ENCODE measurements at places on chromosomes 5 and 9.

DNA sequence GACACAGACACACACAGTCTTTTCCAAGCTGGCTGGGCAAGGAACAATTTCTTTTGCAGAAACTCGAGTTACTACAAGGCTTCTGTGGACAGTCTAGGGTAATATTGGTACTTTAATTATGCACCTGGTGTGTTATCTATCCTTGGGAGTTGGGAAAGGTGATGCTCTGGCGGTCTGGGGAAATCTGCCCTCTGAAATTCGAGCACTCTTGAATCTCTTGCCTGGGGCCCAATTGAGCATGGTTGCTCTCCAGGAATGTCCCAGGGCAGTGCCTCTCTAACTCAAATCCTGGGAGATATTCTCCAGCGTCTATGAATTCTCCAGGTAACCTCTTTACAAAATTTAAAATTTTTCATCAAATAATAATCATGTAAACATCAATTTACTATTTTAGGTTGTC lies 69.3 kb downstream of the KCNIP1 start:
- DNase-seq, result no peak

DNA sequence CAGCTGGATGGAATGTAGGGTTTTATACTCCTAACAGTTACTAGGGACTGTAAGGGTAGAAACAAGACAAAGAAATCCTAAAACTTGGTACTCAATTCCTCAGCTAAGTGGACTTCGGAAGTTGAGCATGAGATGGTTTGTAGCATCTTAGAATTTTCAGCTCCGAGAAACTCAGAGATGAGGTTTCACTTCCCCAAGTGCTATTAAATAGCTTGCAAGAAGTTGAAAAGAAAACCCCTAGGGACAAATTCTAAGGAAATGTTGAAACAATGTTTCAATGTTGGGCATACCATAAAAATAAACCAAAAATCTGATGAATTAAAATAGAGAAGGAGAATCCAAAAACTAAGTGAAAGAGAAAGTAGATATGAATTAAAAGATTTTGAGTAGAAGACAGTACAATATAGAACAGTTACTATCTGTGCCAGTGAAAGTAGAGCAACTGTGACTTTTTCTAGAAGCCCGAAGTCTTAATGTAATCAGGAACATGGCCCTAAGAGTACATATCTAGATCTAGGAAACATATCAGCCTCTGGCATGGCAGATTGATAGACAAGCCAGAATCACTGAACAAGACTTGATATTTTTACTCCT lies 308.6 kb upstream of the RGMB start:
- no peak for DNase-seq

DNA sequence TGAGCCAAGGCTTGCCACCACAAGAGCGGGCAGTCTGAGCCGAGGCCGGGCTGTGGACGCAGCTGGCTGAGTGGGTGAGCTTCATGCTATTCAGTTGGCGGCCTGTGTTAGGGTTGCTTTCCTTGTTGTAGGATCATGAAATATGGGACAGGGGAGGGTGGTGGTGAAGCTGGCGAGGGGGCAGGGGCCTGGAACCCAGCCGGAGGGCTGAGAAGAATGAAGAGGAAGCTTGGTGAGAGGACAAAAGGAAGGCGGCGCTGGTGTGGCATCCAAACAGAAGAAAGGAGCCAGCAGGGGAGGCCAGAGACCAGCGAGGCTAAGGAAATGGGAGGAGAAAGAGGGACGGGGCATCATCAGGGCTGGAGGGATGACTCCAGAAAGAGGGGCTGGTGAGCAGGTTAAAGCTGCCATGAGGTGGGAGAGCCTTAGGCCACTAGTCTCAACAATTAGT lies 18.3 kb downstream of the RALGPS1 start:
- DNase-seq, result no peak

DNA sequence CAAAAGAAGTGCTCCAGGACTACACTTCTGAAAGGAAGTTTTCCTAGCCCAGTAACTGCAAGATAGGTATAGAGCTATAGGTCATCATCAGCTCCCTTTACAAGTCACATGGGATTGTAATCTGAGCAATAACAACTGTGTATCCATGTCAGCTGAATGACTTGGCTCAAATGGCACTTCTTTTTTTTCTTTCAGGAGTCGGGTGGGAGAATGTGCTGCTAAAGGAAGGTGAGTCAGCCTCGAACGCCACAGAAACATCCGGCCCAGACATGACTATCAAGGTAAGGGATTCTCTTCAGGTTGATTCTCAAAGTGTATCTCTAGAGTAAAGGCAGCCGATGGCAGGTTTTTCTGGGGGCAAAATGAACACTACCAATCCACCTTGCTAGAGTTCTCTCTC lies 192.2 kb downstream of the C9orf152 start:
- peak; percentile 30 for DNase-seq

DNA sequence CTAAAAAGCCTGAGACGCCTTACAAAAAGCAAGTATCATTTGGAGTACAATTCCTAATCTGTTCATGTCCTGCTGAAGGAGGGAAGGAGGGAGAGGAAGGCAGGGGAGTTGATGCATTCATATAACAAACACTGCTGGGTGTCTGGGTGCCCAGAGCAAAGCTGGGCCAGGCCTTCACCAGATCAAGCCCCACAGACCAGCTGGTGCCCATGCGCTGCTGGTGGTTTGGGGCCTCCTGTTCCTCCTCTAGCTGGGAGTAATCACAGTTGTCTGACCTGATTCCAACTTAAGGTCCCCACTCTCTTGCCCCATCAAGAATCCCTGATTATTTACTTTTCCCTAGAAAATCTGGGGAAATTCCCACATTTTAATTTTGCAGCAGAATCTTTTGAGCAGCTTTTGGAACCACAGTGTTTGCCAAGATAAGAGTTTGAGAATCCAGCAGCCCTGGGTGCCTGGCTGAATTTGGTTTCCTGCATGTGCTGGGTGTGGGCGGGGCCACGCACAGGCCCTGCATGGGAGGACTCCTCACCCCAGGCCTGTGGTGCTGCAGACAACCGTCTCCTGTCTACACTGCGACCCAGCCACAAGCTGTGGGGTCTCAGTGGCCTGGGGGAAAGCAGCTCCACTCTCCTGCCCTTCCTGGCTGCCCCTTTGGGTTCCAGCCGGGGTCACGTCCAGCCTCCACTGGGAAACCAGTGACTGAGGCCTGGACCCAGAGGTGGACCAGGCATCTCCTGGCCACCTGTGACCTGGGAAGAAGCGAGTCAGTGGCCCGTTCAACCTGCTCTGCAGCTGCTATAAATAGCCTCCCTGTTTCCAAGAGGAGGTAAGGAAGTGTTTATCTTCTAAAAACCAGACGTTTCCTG lies 47.5 kb downstream of the NEURL1B start:
- DNase-seq, result no peak

GRCh38 chr9:117092582-117092981 lies 322.3 kb downstream of the ASTN2 start:
- DNase-seq, result no peak

DNA sequence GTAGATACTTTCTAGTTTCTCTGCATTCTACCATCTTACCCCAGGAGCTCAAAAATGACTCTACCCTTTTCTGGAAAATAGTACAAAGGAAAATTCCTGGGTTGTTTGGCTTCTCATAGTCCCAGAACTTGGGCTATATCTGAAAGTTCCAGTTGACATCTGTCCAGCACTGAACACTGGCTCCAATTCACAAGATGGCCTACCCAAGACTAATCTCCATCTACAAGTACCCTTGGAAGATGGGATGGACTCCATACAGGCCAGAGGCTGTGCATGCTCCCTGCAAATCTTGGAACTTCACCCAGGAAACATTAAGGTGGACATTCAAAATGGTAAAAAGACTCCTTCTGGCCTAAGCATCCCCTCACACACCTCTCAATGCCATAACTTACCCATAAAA lies 427.1 kb downstream of the DTWD2 start:
- no peak for DNase-seq

Measured in ACHN (cell line).